H9 (cell line): ENCODE measurements at places on chromosomes 6 and 20.
A peak's percentile ranks its signal among the peaks of the same experiment; 100 is the strongest.

- DNase-seq = no peak
These were observed 103.1 kb upstream of the ENPP5 start for GRCh38 chr6:46273911-46274310.

DNA sequence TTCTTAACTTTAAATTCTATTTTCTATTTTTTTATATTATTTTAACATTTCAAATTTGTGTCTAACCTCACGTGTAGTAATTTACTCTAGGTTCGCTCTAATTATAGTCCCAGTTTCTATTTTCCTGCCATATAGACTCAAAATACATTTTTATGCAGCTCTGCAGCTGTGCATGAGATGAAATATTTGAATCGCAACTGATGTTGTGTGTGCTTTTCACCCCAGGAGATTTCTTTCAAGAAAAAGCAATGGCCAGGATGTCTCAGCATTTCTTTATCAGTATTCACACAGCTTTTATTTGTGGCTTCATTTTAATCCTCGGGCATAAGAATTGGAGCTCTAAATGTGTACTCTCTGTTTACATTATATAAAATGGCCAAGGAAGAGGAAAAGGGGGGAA, 157.6 kb downstream of the HDGFL1 start:
- no peak for DNase-seq

GRCh38 chr6:169626649-169627048, 75.2 kb downstream of the WDR27 start:
- DNase-seq = no peak

- peak; percentile 36 for DNase-seq
These were observed 50.3 kb downstream of the OLIG3 start for GRCh38 chr6:137443901-137444300.

DNA sequence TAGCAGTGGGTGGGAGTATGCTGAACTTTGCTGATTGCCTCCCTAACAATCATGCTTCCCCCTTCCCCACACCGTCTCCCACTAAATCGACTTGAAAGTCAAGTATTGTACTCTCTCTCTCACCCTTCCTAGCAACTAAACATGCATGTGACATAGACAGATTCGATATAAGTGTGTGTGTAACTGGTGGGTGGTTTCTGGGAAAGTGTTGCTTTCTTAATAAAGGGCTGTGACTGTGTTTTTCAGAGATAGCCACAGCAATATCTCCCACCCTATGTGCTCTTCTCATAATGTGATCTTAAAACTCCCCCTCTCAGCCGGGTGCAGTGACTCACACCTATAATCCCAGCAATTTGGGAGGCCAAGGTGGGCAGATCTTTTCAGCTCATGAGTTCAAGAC, 49.3 kb upstream of the E2F3 start:
- DNase-seq = no peak

DNA sequence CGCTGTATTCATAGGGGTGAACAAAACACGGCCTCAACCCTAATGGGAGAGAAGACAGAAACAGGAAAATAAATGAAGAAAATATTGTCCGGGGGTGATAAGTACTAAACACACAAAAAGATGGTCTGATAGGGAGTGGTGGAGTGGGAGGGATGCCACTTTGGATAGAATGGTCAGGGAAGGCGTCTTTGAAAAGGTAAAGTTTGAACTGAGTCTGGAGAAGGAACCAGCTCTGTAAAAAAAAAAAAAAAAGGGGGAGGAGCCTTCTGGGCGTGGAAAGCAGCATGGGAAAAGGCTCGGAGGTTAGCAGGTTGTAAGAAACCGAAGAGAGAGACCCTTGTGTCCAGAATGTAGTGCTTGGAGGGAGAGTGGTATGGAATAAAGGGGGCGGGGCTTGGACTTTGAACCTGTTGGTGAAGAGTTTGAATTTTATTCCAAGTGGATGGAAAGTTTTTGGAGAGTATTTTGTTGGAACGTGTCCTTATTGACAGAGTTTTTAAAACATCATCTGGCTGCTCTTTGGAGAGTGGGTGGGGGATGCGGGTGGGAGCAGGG, 1.8 kb downstream of the CHMP4B start:
- DNase-seq = no peak

DNA sequence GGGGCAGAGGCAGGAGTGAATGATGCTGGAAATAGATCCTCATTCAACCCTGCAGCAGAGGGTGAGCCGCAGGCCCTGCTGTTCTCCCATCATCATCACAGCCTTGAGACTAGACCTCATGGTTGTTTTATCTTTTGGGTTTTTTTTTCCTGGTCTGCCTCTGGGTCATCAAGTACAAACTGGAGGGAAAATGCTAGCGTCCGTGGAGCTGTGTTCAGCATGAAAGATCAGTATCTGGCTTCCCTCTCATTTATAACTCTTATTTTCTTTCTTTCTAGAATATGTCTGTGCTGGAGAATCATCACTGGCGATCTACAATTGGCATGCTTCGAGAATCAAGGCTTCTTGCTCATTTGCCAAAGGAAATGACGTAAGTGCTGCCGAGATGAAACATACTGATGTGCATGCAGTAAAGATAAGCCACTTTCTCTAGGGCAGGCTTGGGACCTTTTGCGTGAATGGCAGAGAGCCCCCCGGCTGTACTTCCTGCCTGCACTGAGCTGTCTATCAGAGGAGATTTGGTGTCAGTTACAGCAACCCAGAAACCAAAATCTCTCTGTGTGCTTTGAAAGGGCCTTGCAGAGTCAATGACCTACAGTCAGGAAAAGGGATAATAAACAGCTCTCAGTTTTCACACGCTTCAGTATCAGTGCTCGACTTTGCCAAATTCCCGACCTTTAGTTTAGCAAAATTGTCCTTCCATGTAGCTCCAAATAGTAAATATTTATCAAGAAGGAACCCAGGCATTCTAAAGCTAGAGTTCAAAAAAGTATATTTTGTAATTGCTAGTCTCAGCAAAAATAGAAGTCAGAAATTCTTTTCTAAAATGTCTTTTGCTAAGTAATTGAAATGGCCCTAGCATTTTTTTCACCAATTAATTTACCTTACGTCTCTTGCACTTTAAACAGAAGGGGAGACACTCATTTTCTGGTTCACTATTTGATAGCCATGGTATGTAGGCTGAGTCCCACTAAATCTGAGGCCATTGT, 76.3 kb downstream of the MTFR2 start:
- no peak for DNase-seq

- no peak for DNase-seq
These were observed 369.1 kb upstream of the MARCKS start for GRCh38 chr6:113488061-113488460.

DNA sequence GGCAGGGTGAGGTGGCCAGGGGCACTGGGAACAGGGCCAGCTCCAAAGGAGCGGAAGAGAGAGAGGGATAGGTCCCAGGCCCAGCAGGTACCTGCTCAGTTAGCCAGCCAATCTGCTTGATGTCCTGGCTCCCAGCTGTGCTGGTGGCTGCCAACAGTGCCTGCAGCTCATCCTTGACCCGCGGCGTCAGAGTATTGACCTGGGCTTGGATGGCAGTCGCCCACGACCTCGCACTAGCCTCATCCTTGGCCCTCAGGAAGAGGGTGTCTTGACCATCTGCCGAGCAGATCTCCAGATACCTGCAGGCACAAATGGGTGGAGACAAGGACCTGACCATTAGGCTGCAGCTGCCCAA, 11.1 kb upstream of the CDK5RAP1 start:
- no peak for DNase-seq

GRCh38 chr20:61517419-61517818, 265.4 kb downstream of the CDH4 start:
- no peak for DNase-seq

GRCh38 chr6:71238351-71238750, 50.3 kb upstream of the OGFRL1 start:
- DNase-seq = no peak

DNA sequence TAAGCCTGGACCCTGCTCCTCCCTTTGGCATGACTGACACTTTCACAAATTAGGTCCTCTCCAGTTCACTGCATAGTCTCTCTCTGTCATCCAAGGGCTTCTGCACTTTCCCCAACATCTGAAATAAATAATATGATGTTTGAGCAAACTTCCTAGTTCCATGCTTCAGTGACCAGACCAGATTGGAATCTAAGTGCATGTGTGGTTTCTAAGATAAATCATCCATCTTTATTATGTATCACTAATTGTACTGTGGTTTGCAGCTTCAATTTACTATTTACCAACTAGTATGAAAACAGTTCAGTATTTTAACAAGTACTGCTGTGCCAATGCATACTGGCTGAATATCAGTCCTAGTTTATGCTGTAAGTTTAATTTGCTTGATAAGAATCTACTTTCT, 18.7 kb downstream of the SESN1 start:
- no peak for DNase-seq

- no peak for DNase-seq
These were observed 57.6 kb upstream of the HMGCLL1 start for GRCh38 chr6:55636406-55637102.

DNA sequence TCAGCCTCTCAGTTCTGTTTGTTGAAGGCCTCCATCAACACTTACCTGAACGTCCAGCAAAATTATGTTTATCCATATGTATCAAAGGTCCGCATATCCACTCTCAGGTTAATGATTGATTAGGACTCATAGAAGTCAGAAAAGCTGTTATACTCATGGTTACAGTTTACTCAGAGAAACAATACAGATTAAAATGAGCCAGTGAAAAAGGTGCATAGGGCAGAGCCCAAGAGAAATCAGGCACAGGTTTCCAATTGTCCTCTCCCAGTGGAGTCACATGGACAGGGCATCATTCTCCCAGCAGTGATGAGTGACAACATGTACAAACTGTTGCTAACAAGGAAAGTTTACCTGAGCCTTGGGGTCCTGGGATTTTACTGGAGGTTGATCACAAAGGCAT, 36.2 kb downstream of the THEMIS start:
- no peak for DNase-seq

GRCh38 chr20:13821876-13822275, 37.0 kb downstream of the NDUFAF5 start:
- no peak for DNase-seq

GRCh38 chr6:3260296-3260695, 1.5 kb downstream of the PSMG4 start:
- DNase-seq = no peak

DNA sequence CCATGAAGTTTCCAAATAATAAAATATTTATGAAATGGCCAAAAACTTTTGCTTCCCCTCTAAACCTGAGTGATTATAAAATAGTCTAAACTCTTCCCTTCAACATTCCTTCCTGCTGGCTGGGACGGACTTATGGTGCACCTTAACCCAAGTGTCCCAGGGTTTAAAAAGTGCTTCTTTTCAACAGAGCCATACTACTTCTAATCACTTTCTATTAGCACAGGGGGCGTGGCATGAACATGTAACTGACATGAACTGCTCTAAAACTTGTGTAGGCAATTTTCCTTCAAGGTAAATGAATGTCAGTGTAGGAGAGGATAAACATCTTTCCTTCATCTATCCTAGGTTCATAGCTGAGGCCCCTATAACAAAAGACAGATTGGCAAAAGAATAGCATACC, 163.6 kb upstream of the RIMS1 start:
- no peak for DNase-seq

DNA sequence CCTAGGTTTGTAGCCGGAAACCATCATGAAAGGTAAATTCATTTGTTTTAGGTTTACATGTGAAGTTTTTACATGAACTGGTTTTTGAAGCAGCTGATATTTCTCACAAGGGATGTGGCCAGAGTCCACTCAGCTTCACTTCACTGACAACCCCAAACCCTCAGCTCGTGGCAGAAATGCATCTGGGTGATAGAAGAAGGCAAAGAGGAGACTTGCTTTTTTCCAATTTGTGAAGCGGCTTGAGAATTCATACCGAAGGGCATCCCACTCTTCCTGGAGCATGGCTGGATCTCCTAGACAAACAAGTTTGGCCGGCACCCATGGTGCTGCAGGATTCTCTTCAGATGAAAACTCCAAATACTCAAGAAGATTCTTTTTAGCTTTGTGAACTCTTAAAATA, 392.8 kb upstream of the CNR1 start:
- DNase-seq = no peak

DNA sequence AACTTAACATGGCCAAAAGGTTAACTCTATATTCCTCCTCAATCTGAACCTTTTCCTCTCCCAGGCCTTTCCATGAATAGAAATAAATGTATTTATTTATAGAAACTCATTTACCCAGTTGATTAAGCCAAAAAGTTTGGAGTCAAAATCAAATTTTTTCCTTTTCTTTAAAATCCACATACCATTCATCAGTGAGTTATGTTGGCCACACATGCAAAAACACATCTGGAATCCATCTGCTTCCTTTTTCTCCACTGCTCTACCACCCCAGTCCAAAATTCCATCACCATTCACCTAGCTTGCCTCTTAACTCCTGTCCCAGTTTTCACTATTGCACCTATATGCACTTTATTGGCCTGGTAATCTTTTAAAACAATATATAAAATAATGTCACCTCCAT, 62.4 kb upstream of the TMEM200A start:
- DNase-seq = no peak

DNA sequence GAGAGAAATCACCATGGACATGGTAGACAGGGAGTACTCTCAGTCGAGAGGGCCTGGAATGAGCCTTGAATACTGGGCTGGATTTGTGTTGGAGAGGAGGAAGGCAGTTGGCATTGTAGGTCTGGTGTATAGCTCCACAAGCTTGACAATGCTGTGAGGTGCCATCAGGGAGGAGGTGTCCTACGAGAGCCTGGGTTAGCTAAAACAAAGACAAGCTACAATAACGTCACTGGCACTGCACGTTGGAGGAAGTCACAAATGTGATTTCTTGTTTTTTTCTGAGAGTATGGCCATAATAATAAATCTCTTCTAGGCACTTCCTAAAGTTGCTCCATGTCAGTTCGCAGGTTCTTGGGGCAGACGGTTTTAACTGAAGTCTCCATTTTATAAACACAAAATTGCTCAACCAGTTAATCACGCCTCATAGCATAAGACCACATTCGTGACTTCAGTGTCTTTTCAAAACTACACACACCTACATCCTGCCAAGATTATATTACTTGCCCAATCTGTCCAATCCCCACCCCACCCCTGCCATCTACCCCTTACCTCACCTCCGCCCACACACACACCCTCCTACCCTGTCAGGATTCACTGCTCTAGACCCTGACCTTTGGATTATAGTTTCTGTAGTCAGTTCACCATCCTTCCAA, 4.4 kb upstream of the HLA-DMB start:
- DNase-seq = no peak

- no peak for DNase-seq
These were observed 480.5 kb upstream of the HTR1E start for GRCh38 chr6:86456821-86457220.

- DNase-seq = no peak
These were observed 232.6 kb downstream of the CD83 start for GRCh38 chr6:14350210-14350609.

DNA sequence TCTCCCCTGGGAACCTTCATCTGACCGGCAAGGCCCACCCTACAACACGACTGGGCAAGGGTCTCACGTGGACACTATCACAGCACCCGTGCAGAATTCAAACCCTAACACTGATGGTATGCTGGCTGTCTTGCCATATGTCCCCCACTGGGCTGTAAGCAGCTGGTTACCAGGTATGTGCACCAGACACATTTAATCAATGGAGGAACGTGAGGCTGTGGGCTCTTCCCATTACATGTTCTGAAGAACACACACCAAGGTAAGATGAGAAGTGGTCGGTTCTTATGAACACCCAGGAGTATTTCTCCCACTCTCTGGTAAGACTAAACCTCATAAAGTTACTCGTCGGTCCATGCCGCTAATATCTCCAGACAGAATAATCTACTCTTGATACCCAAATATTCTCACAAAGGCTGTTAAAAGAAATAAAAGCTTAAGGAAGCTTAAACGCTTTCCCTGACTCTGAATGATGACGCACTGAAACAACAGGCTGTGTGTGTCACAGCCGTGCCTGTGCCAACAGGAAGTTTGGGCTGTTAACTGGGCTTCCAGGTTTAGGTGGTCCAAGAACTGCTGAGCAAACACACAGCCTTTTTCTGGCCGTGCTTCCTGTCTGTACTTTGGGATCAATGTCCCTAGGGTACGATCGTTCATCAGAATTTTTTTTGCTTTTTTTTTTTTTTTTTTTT, 75.3 kb downstream of the SLC23A2 start:
- no peak for DNase-seq
